Activated T-cell treated with anti-CD3 and anti-CD28 coated beads for 1 hour (primary cell): ENCODE measurements at places on chromosomes 7 and 10.

- DNase-seq = no peak
These were observed 35.8 kb downstream of the GBX1 start for GRCh38 chr7:151131592-151132293.

DNA sequence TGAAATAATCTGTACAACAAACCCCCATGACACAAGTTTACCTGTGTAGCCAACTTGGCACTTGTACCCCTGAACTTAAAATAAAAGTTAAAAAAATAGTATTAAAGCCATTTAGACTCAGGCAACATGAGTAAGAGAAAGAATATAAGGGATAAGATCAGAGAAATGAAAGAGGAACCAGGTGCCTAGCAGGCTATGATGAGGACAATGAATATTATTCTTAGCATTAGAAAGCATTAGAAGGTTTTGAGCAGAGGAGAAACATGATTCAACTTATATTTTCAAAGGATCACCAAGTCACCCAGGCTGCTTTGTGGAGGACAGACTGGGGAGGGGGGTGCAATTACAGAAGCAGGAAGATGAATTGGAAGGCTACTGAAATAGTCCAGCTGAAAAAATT is 48.1 kb upstream of the TES start:
- DNase-seq = no peak

DNA sequence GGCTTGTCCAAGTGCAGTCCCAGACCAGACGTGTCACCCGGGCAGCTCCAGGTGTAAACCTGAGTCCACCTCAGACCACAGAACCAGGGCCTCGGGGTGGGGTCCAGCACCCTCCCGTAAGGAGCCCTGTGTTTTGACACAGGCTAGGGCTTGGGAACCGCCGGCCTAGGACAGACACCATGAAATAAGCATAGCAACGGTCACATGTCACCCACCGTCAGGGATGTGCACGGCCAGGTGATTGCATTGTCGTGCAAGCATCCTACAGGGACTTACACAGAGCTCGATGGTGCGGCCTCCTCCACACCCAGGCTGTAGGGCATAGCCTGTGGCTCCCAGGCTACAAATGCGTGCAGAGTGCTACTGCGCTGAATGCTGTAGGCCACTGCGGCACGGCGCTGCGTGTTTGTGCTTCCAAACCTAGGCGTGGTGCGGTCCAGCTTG is 10.6 kb downstream of the ZFAND2A start:
- no peak for DNase-seq

DNA sequence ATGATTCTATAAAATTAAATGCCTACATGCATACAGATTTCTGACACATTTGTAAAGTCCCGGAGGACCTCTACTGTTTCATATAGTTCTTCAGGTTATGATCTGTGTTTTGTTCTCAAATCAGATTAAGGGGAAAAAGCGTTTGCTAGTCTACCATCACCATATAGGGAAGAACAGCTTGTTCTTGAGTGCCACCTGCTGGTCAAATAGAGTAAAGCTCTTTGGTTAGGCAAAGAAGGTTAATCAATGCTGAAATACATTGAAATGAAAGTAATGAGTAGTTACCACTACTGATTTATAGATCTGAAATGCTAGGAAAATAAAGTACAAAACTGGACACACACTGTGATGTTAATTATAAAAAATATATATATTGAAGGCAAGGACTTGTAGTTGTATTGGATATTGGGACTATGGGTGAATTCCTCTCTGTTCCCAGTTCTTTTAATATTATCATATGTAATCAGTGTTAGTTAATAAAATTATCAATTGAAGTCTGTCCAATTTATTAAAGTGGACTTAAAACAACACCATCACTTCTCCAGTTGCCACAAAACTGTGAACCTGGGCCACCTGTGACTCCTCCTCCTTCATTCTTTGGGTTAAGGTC is 72.6 kb upstream of the PDLIM1 start:
- peak; percentile 11 for DNase-seq

- no peak for DNase-seq
These were observed 11.0 kb upstream of the TNKS2 start for GRCh38 chr10:91787258-91787657.

GRCh38 chr7:157509226-157509625 is 172.4 kb downstream of the DNAJB6 start:
- DNase-seq = no peak
